ENCODE measurements at places on chromosomes 12 and 14.

GRCh38 chr14:38171197-38171596, 36.5 kb upstream of the SSTR1 start:
- DNase-seq = no peak

GRCh38 chr14:102686196-102686801, 91.0 kb upstream of the TRAF3 start:
- no peak for DNase-seq

- peak; percentile 67 for DNase-seq
These were observed 72.4 kb downstream of the TTC9 start for GRCh38 chr14:70714055-70714550.

- no peak for DNase-seq
These were observed 223.2 kb downstream of the ADGRD1 start for GRCh38 chr12:131176926-131177325.

- peak; percentile 29 for DNase-seq
These were observed 26.8 kb downstream of the CCDC177 start for GRCh38 chr14:69547701-69548348.

Measured in G401 (cell line).